ENCODE measurements at places on chromosomes 1 and 21.
A peak's percentile ranks its signal among the peaks of the same experiment; 100 is the strongest.

DNA sequence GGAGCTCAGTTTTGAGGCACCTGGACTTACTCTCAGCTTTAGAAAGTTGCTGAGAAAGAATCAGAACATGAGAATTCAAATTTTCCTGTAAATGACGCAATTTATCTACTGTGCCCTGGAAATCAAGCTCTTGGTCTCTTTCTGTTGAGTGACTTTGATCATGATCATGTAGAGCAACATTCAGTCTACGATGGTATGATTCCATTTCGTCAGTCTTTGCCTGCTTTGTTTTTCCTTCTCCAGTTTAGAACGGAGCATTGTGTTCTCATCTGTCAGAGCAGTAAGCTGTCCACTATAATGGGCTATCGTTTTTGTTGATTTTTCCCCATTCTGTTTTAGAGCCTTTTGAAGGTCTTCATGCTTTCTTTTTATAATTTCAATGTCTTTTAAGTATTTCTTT is 20.7 kb downstream of the SFT2D2 start:
- no peak for DNase-seq

DNA sequence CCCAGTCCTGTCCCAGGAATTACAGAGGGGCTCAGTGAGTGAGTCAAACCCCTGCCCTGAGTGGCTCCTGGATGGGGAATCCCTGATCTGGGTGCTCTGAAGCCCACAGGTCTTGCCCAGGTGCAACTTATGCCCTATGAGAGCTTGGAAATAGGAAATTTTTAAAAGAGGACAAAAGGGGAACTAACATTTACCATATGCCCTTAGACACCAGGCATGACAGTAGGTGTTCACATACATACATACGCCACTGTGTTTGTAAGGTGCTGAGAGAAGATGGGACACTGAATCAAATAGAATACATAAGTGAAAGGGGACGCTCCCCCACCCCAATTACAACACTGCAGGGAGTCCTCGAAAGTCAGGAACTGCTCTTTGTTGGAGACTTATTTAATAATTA is 1.4 kb downstream of the CFAP45 start:
- DNase-seq, result no peak

DNA sequence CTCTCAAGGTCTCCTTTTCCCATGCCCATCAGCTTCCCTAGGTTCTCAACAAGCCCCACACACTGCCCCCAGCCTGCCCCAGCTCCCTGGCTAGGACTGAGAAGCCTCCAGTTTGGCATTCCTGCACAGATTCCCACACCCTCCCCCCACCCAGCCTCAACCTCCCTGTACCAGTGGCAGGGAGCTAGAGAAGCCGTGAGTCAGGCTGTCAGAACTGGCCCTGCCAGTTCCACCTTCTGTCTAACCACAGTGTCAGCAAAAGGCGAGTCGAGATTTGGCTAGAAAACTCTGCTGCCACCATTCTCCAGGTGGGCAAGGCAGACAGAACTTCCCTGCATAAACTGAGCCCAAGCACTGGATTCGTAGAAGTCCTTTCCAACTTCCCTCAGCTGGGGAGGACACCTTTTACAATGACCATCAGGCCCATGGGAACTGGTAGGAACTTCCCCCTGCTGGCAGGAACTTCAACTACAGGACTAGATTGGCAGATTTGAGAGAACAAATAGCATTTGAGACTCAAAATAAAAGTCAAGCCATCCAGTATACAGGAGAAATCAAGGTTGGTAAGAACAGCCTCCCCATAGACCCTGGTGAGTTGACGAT is 31.0 kb downstream of the TNNT2 start:
- peak; percentile 70 for DNase-seq

DNA sequence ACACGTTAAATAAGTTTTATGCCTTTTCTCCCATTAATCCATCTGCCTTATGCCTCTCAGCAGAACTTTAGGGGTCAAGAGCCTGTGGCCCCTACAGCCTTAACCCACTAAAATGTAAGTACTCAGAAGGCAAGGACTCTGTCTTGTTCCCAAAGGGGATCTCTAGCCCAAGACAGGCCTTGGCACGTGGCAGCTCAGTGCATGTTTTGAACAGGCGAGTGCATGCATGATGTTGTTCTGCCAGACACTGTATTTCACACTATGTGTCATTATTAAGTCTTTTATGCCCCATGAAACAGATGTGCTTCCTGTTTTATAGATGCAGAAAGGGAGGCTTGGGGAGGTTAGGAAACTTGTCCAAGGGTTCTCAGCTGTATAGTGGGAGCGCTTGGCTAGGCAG is 102.8 kb downstream of the ETS2 start:
- no peak for DNase-seq

GRCh38 chr1:189623336-189623735 is 854.3 kb downstream of the BRINP3 start:
- DNase-seq, result no peak

DNA sequence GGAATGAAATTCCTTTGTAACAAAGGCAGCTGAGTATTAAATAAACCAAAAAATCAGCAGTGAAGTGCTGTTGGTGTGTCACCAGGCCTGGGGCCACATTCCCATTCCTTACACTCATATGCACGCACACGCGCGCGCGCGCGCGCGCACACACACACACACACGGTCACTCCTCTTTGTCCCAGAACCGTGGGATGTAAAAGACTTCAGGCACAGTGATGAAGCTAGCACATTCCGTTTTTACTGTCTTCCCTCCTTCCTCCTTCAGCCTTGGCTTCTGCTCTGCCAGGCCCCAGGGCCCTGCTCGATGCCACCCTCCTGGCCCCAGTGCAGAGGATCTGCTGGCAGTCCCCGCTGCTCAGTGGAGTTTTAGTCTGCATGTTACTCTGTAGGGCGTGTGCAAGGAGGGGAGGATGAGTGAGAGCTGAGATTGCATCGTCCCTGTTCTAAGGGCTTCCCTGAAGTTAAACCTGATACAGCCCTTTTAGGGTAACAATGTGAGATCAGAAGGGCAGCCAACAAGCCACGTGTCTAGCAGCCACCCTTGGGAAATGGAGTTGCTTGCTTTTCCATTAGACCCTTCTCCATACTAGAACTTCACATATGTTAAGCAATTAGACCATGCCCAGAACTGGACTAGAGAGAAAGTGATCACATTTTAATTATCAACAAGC is 71.7 kb upstream of the WDR26 start:
- DNase-seq, result no peak

- no peak for DNase-seq
Measured at GRCh38 chr1:60262701-60263100, 189.1 kb upstream of the C1orf87 start.

DNA sequence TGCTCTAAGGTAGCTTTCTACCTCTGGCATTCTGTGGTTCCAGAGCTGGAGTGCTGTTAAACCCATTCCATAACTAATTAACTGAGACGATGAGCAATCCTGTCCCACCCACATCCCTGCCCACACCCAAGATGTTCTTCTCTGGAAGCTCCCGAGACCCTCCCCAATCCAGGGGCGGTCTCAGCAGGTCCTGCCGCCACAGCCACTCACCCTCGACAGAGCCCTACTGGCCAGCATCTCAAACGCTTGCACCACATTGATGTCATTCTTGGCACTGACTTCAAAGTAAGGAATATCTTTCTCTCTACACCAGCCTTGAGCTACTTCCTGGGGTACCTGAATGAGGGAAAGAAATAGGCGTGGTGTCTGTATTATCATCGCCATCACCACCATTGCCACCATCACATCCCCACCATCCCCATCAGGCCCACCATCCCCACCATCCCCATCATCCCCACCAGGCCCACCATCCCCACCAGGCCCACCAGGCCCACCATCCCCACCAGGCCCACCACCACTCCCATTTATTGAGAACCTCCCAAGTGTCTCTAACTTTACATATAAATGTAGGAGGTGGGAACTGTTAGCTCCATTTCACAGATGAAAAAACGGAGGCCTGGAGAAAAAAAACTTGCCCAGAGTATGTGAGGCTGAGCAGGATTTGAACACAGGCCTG is 17.7 kb downstream of the RAB7B start:
- no peak for DNase-seq
